Stimulated activated CD8-positive, alpha-beta memory T cell treated with anti-CD3 and anti-CD28 coated beads, Interleukin-12 subunit alpha, Interleukin-12 subunit beta, amount 100 ng/mL, for 1 hour (primary cell): ENCODE measurements at places on chromosomes 5 and 9.

- DNase-seq, result no peak
Observed at GRCh38 chr5:136106351-136107031, 26.2 kb upstream of the SMAD5 start.

DNA sequence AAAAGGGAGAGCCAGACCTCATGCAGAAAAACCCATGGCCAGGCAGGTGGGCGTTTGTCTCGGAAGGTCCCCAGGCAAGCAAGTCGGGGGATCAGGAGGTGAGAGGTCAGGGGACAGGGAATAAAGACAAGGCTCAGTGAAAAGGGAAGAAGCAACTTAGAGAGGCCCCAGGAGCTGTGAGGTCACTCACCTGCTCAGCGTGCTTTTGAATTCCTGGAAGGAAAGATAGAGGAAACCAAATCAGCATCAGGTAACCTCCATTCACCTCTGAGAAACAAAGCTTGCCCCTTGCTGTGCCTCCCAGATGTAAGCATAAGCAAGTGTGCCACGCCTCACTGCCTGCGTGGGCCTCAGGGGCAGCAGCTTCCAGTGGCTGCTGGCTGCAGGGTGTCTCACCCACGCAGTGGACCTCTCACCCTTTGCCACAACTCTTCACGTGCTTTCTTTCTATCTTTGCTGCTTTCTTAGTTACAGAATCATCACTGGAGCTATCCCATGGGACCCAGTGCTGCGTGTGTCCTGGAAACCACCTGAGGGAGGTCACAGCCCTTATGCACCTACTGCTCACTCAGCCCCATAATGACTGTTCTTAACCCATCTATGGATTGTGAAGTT lies 6.0 kb downstream of the TRIM7 start:
- no peak for DNase-seq

DNA sequence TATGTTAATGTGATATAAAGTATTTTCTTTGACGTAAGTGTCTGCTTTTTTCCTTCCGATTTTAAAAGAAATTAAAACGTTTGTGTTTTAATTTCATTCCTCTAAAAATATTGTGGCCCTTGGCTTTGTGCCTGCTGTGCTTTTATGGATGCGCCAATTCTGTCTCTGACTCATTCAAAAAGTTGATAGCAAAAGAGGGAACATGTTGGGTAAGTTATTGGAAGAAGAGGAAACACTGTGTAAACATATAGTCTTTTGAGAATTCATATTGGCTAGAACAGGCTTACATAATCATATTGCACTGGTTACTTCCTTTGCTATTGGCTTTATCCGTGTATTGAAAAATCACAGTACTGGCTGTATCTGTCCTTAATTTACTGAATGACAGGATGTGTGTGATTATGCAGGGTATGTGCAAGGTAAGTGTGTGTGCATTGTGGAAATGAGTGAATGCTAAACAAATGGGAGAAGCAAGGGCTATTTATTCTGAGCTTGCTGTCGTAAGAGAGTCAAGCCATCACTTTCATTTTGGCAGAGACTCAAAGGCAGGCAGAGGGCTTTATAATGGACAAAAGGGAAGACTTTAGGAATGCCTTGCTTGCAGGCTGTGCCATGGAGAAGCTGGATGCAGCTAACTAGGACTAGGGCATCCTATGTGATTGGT lies 67.8 kb downstream of the SGCD start:
- DNase-seq, result no peak

DNA sequence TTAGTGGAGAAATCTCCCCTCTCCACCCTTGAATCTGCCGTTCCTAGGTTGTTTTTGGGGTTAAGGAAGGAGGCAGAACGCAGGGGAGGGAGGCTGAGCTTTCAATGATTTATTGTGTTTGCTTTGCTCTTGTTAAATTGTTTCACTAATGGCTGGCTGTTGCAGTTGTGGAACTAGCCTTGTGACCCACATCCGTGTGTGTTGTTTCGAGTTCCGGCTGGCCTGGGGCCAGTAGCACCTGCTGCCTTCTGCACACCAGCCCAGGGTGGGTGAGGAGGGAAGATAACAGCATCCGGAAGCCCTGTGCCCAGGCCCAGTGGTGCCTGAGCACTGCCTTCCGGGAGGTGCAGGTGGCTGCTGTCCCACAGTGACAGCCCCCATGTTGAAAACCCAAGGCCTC lies 3.6 kb downstream of the ERGIC1 start:
- DNase-seq, result peak; percentile 27

DNA sequence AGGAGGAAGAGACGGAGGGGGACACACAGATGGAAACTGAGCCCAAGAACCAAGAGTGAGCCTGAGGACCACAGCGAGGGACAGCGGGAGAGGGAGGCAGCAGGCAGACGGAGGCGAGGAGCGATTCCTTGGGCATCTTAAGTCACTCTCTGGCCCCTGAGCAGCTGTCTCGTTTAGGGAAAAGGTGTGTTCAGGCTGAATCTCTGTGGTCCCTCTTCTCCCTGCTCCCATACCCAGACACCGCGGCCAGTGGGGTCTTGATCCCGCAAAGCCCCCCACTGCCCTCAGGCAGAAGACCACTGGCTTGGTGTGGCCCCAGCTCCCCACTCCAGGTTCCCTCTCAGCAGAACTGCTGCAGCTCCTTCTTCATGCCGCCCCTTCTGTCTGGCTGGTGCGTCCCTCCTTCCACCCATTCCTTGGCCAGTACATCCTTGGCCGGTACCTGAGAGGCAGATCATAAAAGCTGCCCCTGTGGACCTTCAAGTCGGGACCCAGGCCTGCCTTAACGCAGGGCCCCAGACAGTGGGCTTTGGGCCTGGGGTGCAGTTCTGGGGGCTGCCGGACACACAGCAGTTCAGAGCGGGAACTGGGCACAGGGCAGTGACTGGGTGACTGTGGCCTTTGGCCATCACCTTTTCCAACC lies 5.8 kb upstream of the RALGDS start:
- no peak for DNase-seq

DNA sequence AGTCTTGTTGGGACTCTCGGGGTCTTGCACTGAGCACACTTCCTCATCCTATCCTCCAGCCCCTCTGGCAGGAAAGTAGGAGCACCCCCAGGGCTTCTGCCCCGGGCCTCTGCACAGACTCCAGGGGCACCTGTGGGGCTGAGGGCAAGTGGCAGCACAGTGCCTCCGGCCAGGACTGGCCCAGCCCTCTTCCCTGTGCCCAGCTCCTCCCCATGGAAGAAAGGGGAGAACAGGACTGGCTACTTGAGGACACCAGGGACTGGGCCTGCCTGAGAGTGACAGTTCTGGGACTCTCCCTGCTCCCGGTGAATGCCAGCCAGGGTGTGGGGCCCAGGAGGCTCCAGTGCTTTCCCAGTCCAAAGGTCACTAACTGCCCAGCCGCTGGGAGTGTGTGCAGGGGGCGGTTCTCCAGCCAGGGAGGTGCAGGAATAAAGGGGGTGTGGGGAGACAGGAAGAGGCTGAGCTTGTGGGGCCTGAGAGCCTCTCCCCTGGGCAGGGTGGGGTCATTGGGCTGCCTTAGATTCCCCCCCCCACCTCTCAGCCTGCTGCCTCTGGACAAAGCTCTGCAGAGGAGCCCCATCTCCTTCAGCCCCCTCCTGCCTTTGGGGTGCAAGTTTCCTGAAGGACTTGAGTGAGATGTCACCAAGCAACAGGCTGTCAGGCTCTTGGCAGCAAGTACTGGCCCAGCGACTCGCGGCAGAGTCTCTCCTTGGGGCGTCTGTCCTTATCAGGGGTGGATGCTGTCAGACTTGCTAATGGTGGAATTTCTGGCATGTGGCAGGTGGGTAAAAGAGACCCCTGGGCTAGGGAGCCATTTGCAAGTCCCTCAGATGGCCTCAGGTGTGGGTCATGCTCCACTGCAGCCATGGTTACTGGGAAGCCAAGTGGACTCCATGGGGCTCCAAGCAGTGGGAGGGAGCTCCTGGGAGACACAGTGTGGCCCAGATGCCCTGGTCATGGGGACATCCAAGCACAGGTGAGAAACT lies 19.1 kb upstream of the JADE2 start:
- no peak for DNase-seq

DNA sequence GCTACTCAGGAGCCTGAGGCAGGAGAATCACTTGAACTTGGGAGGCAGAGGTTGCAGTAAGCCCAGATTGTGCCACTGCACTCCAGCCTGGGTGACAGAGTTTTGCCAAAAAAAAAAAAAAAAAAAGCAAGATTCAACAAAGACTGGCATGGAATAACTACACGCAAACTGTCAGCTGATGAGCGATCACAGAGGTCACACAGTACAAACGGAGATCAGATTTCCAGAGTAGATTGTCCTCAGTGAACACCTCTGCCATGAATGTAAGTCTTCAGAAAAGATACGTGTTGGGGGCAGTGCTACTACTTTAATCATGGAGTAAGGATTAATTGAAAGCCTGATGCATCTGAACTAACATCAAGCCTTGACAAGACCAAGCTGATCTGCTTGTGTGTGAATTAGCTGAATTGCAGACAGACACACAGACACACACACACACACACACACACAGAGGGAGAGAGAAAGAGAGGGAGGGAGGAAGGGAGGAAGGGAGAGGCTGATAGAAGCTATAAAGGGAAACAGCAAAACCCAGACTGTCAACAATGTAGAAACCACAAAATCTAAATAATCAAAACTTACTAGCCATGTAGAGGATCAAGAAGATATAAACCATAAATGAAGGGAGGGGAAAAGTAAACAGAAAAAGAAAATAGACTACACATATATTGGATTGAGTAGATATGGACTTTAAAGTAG lies 222.9 kb upstream of the ZNF462 start:
- DNase-seq, result no peak
